ENCODE measurements at places on chromosomes 3 and 15.

GRCh38 chr15:39830166-39830565 is 47.5 kb upstream of the FSIP1 start:
- DNase-seq: no peak

DNA sequence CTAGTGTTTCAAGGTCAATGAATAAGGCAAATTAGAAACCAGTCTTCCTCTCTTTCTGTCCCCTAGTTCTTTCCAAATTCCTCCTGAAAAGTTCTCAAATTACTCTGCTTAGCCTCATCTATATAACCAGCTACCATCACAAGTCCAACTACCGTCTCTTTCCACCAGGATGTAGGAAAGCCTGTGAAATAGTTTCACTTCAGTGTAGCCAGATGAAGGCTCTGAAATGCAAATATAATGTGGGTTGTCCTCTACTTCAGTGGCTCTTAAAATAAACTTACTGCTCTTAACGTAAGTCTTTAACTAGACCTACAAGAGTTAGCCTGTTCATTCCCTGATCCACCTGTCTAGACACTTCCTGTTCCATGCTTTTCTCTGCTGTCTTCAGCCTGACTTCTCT is 827.7 kb downstream of the ROBO1 start:
- DNase-seq: no peak

DNA sequence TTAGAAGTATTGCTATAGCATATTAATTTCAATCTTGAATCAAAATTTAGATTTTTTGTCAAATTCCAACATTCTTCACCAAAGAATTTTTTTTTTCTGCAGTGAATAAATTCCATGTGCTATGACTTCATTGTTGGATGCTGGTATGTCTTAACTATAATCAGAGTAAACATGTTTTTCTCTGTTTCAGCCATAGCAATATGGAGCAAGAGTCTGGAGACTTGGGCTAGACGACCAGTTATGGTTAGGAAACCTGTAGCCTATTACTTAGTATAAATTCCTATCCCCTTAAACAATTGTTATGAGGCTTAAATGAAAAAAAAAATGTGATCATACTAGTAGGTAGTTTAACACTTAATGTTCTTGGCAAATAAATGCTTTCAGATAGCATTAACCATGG is 431.9 kb upstream of the FRG2C start:
- DNase-seq: no peak

GRCh38 chr15:34753236-34753894 is 1.4 kb downstream of the GJD2 start:
- DNase-seq: no peak

- DNase-seq: no peak
These were observed 158.0 kb downstream of the CTNNB1 start for GRCh38 chr3:41357271-41357670.

- no peak for DNase-seq
These were observed 1123.7 kb downstream of the IGSF11 start for GRCh38 chr3:117910820-117911521.

DNA sequence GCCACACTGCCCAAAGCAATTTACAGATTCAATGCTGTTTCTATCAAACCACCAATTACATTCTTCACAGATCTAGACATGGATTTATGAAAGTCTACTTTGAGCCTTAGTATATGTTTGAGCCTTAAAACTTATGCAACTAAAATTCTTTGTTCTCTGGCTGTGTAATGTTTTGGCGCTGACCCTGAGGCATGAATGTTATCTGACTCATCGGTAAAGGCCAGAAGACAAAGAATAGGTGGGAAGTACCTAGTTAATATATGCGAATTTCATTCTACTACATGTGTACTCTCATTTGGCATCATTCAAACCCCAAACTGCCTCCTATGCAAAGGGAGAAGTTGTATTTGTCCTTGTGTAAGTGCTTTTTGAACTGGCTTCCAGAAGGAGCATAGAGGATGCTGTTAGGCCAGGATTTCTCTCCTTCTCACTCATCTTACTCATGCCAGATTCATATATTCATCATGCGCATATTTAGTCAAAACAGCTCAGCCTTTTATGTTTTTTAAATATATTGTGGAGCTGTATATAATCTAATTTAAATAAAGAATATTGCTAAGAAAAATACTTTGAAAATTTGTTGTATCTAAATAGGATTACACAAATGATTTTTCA is 204.2 kb downstream of the NFKBIZ start:
- no peak for DNase-seq

Measured in amygdala (tissue), 56 donors.